CD8-positive, alpha-beta memory T cell (primary cell): ENCODE measurements at places on chromosomes 12 and 14. TPM values are rescaled to one million over a fixed set of nuclear protein-coding genes. Genes with fewer than 3 reads are reported as not detected.

Gene ABCD2
- 4.5 TPM for total RNA-seq

Gene NINJ2
- 3.3 TPM for total RNA-seq

Gene MON2
- 29.7 TPM for total RNA-seq

Gene FAM234B
- total RNA-seq = 6.5 TPM

Gene SLC48A1
- 11.5 TPM for total RNA-seq

Gene NANOG
- total RNA-seq = not detected

Gene SLCO1A2
- 0.07 TPM for total RNA-seq

Gene TRHDE
- not detected for total RNA-seq

Gene RND1
- total RNA-seq = 2.6 TPM

Gene KCNJ8
- total RNA-seq = not detected

Gene CLEC9A
- total RNA-seq = not detected

Gene CCDC88C
- 74.1 TPM for total RNA-seq

Gene DENR
- 79.3 TPM for total RNA-seq

Gene ERP27
- total RNA-seq = 2.0 TPM

Gene DIO2
- not detected for total RNA-seq
